ENCODE measurements at places on chromosomes 13 and 19.

DNA sequence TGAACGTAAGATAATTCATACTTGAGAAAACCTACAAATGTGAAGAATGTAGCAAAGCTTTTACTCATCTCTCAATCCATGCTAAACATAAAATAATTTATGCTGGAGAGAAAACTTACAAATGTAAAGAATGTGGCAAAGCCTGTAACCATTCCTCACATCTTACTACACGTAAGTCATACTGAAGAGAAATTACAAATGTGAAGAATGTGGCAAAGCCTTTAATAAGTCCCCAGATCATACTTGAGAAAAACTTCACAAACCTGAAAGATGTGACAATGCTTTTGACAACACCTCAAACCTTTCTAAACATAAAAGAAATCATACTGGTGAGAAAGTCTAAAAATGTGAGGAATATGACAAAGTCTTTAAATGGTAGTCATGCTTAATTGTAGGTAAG lies 89.4 kb downstream of the ZNF675 start:
- DNase-seq = no peak

DNA sequence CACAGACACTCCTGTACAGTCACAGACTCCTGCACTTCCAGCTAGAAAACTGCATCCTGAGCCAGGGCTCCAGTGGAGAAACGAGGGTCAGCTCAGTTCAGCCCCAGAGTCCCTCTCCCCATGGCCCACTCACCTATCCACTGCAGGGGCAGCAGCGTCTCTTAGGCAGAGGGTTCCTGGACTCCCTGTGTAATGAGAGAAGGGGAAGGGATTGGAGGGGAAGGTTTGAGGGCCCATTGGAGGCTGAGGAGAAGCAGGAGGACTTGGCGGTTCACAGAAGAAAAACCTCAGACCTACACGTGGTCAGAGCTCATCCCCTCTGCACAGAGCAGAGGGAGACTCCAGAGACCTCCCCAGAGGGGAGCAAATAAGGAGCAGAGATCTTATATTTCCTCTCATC lies 9.2 kb upstream of the CEACAM18 start:
- DNase-seq = peak; percentile 55

DNA sequence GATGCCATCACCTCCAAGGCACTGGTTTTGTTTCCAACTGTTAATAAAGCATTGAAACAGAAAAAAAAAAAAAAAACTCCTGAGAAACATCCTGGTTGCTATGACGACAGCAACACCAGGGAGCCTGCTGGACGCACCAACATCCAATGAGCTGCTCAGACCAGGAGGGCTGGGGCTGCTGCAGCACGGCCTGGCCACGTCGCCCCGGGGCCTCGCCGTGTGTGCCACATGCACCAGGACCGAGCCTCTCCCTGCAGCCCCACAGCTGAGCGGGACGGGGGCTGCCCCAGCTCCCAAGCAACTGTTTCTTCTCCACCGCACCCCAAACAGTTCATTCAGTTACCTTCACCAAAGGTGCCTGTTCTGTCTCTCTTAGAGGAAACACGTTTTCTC lies 54.5 kb downstream of the RASA3 start:
- no peak for DNase-seq

DNA sequence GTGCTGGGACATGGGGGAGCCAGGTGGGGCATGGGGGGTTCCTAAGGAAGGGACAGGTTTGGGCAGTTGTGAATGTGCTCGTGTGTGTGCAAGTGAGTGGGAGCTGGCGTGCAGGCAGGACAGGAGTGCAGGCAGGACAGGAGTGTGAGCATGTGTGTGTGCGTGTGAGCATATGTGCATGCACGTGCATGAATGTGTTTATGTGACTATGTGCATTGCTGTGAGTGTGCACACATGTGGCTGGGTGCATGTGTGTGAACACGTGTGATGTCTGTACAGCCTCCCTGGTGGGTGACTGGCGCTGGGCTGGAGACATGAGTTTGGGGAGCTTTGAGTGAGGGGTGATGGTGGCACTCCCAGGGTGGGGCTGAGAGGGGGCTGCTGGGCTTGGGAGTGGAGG lies 33.4 kb downstream of the CRTC1 start:
- DNase-seq = no peak

- DNase-seq = peak; percentile 99
Observed at GRCh38 chr19:42268142-42268703, 829 bp upstream of the CIC start.

- no peak for DNase-seq
Observed at GRCh38 chr13:113862931-113863523, 849 bp downstream of the GAS6 start.

GRCh38 chr19:14135985-14136508 lies 342 bp downstream of the ASF1B start:
- no peak for DNase-seq

DNA sequence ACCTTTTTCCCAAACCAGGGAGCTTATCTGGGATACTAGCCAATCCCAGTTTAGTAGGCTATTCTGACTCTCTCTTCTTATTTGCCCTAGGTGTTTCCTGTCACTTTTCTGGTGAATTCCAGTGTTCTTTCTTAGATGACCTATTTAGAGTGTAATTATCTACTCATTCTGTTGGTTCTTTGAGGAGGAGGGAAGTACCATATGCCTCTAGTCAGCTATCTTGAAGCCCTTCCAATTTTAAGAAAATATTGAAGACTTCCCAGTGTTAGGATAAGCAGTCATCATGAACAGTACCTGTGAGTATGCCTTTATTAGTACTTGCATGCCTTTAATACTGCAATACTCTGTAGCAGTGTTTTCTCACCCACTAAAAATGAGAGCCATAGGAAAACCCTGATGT lies 724.3 kb upstream of the SLITRK1 start:
- no peak for DNase-seq

DNA sequence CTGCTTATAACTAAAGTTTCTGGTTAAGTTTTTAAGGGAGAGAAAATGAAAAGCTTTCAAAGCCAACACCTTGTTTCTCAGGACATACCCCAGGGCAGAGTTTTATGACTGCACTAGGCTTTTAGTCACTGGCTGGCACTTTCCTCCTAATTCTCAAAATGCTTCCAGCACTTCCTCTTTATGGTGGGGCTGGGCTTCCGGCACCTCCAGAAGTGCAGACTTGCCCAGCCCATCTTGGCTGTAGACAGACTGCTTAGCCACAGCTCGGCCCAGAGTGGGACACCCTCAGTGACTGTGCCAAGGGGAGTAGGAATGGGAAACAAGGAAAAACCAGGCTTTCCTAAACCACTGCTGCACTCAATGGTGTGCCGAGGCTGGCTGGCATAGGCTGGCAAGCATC lies 23.2 kb upstream of the GTF3A start:
- DNase-seq = no peak

GRCh38 chr19:27740396-27740795 lies 1472.6 kb downstream of the UQCRFS1 start:
- peak; percentile 13 for DNase-seq

GRCh38 chr13:27461940-27462584 lies 11.7 kb upstream of the MTIF3 start:
- peak; percentile 26 for DNase-seq

DNA sequence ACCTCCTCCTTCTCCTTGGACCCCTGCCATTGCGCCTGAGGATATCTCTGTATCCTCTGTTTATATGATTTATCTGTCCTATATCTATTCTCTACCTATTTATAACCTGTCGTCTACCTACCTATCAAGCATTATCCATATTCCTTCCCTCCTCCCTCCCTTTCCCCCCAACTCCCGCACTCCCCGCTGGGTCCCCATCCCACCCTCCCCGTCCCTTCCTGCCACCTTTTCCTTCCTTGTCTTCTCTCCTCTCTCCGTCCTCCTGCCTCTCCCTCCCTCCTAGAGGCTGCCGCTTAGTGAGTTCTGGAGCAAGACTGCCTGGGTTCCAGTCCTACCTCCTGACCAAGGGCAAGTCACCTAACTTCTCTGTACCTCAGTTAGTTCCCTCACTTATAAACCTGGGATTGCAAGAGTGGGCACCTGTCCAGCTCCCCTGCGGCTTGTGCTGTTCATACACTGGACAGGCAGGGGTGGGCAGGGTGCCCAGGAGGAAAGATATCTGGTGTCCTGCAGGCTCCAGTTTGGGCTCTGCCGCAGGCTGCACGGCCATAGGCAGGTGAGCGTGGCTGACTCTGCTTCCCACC lies 16.1 kb downstream of the TTYH1 start:
- no peak for DNase-seq

DNA sequence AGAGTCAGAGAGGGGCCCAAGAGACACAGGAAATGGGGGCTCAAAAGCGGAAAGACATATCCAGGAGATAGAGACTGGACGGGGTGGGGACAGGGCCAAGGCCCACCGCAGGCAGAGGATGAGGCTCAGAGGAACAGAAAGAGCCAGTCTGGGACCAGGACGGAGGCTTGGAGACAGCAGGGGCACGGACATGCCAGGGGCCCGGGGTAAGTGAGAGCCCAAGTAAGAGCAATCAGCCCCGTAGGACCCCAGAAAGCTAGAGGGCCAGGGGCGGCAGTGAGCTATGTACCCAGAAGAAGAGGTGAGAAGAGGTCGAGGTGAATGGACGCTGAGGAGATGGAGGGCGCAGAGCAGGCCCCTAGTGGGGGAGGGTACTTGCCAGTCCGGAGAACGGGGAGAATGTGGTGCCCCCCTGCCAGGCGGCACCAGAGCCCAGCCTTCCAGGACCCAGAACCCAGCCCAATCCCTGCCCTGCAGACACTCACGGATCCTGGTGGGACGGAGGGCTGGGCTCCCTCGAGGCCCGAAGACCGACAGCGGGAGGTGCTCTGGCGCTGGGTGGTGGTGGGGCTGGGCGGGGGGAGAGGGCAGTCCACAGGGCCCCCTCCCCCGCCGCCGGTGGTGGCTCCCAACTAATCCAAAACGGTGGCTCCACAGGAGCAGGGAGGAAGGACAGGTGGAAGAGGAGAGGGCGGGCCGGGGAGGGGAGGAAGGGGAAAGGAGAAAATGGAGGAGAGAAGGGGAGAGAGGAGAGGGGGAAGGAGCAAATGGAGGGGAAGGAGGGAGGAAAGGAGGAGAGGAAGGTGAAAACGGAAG lies 1.0 kb downstream of the GRIK5 start:
- DNase-seq = no peak

DNA sequence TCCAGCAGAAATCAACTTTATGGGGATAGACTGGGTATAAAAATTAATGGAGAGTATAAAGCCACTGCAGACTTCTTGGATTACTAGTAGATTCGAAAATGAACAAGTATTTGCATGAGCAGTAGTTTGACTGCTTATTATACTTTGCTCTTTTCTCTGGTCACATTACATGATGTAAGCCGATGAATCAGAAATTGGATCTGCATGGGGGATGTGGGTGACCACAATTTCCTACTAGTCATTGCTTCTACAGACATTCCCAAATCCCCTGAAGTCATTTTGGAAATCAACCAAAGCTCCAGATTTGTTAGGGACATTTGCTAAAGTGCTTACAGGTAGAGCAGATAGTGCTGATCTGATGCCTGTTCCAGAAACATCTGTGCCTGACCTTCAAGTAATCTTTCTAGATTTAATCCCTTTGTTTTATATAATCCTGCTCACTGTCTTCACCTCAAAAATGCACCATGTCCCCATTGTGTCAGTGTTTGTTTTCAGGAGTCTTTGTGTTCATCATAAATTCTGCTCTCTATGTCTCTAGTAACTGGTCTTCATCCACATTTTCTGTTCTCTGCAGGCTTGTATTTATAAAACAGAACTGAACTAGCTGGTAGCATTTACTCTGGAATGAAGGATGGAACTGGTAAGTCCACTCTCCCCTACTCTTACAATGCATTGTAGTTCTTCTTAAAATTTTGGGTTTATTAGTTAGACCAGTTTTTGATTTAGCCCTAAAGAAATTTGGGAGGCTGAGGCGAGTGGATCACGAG lies 201.5 kb upstream of the CSNK1A1L start:
- DNase-seq = no peak

- no peak for DNase-seq
Observed at GRCh38 chr13:39036212-39036611, 1.7 kb downstream of the PROSER1 start.

DNA sequence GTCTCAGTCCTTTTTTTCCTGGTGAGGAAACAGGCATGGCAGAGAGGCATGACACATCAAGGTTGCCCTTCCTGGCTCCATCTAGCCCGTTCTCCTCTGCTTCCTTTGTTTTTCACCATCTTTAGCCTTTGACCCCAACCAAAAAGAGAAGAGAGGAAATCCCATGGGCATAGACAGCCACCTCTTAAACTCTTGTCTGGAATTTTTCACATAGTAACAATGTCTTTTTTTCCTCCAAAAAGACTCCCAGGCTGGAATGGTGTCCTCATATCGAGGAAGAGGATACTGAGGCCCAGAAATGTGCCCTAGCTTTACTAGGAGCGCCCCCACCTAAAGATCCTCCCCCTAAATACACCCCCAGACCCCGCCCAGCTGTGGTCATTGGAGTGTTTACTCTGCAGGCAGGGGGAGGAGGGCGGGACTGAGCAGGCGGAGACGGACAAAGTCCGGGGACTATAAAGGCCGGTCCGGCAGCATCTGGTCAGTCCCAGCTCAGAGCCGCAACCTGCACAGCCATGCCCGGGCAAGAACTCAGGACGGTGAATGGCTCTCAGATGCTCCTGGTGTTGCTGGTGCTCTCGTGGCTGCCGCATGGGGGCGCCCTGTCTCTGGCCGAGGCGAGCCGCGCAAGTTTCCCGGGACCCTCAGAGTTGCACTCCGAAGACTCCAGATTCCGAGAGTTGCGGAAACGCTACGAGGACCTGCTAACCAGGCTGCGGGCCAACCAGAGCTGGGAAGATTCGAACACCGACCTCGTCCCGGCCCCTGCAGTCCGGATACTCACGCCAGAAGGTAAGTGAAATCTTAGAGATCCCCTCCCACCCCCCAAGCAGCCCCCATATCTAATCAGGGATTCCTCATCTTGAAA lies at the start of gene GDF15:
Gene GDF15 (plus strand): TSS at position 484 of the 868 bp plus-strand sequence. CDS start 32 bp downstream, at position 516.
- peak; percentile 63 for DNase-seq

- no peak for DNase-seq
Observed at GRCh38 chr19:49801966-49802661, 11.0 kb downstream of the FUZ start.

Measured in activated CD8-positive, alpha-beta memory T cell treated with anti-CD3 and anti-CD28 coated beads for 24 hours (primary cell).